ENCODE measurements at places on chromosomes 5 and 9. TPM values are rescaled to one million over a fixed set of nuclear protein-coding genes. Genes with fewer than 3 reads are reported as not detected.

DNA sequence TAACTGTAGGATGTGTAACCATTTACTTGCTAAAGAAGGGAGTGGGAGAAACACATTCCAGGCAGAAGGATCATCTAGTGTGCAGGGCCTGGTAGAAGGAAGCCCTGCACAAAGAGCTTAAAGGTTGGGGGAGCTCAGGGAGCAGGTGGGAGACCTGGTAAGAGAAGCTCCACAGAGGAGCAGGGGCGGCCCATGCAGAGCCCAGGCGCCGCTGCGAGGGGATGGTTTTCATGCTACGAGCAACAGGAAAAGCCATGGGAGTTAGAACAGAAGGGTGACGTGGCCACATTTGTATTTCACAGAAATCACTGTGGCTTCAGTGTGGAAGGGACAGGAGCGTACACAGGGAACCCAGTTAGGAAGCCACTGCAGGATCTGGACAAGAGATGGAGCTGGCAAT, 73.1 kb downstream of the PDE6A start:
- DNase-seq = no peak

Gene TAS2R1
- not detected for total RNA-seq

DNA sequence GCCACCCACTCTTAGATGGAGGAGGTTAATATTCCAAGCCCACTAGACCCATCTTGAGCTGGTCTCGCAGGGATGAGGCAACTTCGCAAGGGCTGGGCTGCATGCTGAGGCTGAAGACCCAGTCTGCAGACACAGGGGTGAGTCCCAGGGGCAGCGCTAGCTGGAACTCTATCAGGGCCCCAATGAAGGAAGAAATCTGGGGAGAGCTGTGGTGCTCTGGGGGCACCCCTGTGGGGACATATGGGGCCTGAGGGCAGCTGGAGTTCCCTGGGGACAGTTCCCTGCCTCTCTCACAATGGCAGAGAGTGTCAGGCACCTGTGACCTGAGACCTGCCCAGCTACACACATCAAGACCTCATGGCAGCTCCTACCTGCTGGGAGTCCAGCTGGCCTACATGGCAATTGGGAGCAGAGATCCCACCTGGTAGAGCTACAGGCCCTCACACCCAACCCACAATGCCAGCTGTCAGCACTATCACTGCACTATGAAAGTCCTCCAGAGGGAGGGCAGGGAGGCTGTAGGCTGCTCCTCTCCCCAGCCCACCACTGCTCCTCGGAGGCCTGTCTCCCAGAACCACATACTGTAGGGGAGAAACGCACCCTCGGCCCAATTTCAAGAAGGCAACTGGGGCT, 202.2 kb downstream of the GABBR2 start:
- DNase-seq = no peak

Gene LCN10
- 2.1 TPM for total RNA-seq

Gene ARID3C
- total RNA-seq = not detected

Gene PCDHGB4
- total RNA-seq = 6.1 TPM
